ENCODE measurements at places on chromosomes 4 and X.

DNA sequence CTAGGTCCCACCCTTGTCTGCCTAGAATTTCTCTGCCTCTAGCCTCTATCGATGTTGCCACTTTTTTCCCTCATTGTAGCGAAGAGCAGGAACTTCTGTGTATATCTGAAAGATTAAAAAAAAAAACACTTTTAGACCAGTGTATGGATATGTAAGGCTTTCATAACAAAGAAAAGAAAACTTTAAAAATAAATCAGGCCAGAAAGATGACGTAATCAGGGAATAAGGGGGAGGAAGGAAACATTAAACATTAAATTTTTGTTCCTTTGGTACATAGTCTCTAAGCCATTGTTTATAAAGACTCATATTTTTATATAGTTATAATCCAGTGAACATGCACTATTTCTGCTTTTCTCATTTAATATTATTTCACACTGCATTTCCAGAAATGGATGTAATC, 26.2 kb upstream of the FTHL17 start:
- no peak overlapping the region for H3K27ac ChIP-seq
- H3K4me3 ChIP-seq = no peak overlapping the region
- H3K4me1 ChIP-seq = no peaks in the 10 kb centered on the region
- DNase-seq = no peak
- H3K36me3 ChIP-seq = no peaks in the 10 kb centered on the region
- H3K27me3 ChIP-seq = no peaks in the 10 kb centered on the region

DNA sequence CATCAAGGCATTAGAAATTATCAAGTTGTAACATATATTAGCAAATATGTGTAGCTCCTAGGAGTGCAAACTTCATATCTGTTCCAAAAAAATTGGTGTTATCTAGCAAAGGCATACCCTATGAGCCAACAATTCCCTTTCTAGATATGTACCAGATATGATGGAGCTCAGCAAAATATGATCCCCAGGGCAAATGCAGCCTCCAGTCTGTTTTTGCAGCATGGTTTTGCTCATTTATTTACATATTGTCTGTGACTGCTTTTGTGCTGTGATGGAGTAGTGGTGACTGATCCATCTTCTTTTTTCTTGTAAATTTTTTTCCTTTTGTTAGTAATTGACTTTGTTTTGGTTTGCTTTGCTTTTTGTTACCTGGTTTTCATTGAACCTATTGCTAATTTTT, 41.0 kb downstream of the CEP135 start:
- no peak for DNase-seq
- H3K27ac ChIP-seq = no peak overlapping the region
- no peaks in the 10 kb centered on the region for H3K4me1 ChIP-seq
- no peaks in the 10 kb centered on the region for H3K27me3 ChIP-seq
- H3K4me3 ChIP-seq = no peak overlapping the region

- H3K36me3 ChIP-seq = no peaks in the 10 kb centered on the region
- H3K27me3 ChIP-seq = no peaks in the 10 kb centered on the region
Measured at GRCh38 chrX:135625995-135626394, 87.4 kb upstream of the CT45A1 start.

DNA sequence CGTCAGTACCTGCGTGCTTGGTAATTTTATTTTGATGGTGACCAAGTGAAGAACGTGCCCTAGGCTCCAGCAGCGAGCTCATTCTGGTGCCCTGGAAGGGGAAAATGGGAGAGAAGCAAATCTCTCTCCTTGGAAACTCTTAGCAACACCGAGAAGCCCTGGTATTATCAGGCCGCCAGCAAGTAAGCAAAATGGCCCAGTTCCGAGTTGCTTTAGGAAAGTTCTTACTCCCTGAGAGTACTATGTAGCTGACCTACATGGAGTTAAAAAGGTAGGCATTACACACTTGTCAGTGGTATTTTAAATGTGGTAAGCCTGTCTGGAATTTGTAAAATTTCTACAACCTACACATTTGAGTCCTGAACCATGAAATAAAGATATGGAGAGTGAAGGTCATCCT, 146.4 kb downstream of the CPEB2 start:
- no peaks in the 10 kb centered on the region for H3K4me1 ChIP-seq
- no peak overlapping the region for H3K27ac ChIP-seq
- DNase-seq = no peak
- H3K27me3 ChIP-seq = no peaks in the 10 kb centered on the region
- no peak overlapping the region for H3K4me3 ChIP-seq

DNA sequence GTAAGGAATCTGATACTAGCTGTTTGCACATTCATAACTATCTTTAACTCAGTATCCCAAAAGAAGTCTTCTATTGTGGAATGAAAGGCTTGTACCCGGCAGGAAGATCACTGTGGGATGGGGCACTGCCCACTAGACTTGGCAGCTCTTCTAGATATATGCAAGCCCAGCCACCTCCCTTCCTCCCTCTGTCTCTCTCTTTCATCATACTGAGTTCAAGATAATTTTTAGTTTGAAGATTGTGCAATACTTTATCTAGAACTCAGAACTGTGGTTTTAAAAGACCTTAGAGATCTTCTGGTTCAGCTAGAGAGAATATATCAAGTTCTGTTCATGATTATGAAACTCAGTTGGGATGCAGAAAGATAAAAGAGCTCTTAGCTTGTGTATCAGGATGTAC, 22.5 kb upstream of the GPR34 start:
- DNase-seq = no peak
- no peak overlapping the region for H3K4me3 ChIP-seq
- no peaks in the 10 kb centered on the region for H3K36me3 ChIP-seq
- no peaks in the 10 kb centered on the region for H3K27me3 ChIP-seq

DNA sequence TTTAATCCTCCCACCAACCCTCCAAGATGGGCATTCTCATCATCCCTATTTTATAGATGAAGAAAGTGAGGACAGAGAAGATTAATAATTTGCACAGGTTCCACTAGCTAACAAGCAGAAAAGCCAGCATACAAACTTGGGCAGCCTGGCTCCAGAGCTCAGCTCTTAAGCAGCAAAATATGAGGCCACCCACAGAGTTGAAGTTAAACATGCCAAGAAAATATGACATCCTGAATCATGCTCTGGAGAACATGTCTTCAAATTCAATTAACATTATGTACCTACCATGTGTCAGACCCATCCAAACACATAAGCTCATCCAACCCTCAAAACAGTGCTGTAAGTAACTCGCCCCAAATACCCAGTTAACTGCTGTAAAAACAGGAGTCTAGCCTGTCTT, 33.9 kb downstream of the USP46 start:
- DNase-seq = no peak
- no peak overlapping the region for H3K27ac ChIP-seq
- no peaks in the 10 kb centered on the region for H3K4me1 ChIP-seq
- H3K27me3 ChIP-seq = no peaks in the 10 kb centered on the region
- H3K36me3 ChIP-seq = no peaks in the 10 kb centered on the region

Measured in naive thymus-derived CD4-positive, alpha-beta T cell (primary cell).